NCI-H2081 treated with DMSO at 0.1 percent for 48 hours (cell line): ENCODE measurements at places on chromosomes 2 and 18.

- no peak for DNase-seq
Observed at GRCh38 chr18:77081390-77081778, 51.2 kb downstream of the MBP start.

DNA sequence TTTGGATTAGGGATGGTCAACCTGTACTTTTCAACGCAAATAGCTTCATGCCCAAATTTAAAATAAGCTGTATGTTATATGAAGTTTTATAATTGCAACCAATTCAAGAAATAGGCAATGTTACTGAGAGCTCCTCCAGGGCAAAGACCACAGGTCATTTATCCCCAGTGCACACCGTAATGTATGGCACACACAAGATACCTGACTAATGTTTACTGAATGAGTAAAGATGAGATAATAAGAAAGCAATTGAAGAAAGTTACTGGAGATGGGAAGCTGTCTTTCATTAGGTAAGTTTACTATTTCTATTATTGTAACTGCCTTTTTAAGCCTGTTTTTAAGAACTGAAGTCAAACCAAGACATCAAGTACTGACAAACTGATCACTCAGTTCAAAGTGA is 184.5 kb upstream of the VRK2 start:
- no peak for DNase-seq

- DNase-seq: no peak
Observed at GRCh38 chr2:16584824-16585540, 80.7 kb downstream of the CYRIA start.

- DNase-seq: no peak
Observed at GRCh38 chr18:3653263-3653850, 203.4 kb downstream of the TGIF1 start.

DNA sequence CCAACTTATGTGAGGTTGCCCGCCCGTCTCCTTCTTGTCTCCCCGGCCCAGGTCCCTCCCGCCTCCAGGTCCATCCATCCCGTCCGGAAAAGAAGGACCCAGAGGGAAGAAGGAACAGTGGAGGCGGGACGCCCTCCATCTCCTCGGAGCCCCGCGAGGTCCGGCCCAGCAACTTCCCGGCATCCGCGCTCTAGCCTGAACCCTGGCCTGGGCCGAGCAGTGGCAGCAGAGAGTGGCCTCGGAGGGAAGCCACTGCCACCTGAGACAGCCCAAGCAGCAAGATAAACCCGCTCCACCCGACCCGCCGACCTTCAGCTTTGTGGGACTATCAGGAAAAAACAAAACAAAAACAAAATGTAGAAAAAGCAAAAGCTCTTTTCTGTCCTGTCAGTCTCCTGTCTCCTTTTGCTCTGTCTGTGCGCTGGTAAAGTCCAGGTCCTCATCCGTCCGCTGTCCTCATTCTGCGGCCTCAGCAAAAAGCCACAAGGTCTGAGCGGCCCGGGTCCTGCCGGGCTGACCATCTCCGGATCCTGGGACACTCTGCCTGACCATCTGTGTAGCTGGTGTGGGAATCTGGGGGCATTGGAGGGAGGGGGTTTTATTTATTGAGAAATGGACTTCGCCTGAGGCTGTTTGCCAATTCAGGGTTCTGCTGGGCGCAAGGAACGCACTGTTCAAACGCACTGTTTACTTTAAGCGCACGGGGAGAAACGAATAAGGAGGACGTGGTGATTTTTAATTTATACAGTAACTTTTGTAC is 3.1 kb downstream of the DLX1 start:
- no peak for DNase-seq

DNA sequence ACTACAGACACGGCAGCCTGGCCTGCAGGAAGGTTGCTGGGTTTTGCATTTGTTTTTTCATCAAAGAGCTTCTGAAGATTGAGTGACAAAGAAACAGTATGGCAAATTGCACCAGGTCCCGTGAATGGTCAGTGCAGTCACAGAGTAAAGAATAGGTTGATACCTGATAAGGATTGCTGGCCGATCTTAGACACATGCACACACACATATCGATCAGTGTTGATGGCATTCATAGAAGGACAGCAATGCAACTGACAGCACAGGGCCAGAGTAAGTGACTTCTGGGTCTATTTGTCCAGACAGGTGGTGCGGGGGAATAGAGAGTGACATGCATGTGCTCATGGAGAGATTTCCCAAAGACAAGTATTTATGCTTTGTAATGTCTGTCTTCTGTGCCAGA is 42.8 kb downstream of the NRP2 start:
- DNase-seq: no peak

GRCh38 chr2:236748801-236749200 is 179.2 kb downstream of the ACKR3 start:
- DNase-seq: no peak

- no peak for DNase-seq
Observed at GRCh38 chr2:184205048-184205596, 393.2 kb upstream of the ZNF804A start.

DNA sequence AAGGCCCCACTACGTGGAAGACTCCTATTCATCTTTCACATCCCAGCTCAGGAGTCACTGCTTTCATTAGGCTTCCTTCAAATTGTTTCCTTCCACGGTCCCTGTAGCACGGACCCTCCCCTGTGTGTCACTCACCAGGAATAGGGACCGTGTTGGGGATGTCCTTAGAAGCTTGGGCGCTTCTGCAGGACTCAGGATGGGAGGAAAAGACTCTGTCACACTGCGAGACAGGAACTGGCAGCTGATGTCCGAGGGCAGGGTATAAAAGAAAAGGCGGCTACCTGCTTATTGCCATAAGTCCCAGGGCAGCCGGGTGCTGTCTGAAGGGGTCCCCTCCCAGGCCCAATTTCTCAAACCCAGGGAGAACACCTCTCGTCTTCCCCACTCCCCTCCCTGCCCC is 79.1 kb downstream of the BCL2L11 start:
- no peak for DNase-seq

DNA sequence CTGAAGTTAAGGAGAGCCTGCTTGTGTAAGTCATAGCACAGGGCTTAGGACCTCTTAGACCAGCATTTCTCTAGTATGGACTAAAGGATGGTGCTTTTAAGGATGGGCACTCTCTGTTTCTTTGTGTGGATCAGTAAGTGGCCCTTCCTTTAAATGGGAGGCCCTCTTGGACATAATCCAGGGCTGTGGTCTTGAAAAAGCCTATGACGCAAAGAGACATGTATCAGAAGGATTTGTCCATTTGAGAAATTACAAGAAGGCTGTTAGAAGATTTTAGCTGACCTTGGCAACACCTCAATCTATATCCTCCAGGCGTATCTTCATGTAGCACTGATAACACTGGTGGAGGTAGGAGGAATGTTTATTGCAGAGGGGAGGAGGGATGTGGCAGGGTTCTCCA is 79.2 kb downstream of the PRPF40A start:
- DNase-seq: no peak

DNA sequence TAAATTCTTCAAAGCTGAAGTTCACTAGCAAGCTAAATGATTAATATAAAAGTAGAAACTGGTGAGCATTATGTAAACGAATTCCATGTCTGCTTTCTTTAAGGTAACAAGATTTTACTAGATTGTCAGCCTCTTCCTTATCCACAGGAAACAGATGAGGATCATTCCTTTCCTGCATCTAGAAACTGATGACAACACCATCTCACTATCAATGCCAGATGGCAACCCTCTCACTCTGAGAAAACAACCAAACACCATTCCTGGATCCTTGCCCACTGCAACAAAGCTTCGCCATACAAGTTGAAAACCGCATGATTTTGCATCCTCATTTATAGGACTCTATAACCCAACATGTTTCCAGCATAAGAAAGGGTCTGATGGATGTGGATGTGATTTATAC is 122.9 kb downstream of the ZNF521 start:
- no peak for DNase-seq

- no peak for DNase-seq
Observed at GRCh38 chr2:43023791-43024514, 202.5 kb downstream of the ZFP36L2 start.

- DNase-seq: no peak
Observed at GRCh38 chr2:146468578-146468977, 1376.3 kb upstream of the ACVR2A start.

GRCh38 chr18:54043484-54044251 is 180.8 kb downstream of the MBD2 start:
- no peak for DNase-seq

DNA sequence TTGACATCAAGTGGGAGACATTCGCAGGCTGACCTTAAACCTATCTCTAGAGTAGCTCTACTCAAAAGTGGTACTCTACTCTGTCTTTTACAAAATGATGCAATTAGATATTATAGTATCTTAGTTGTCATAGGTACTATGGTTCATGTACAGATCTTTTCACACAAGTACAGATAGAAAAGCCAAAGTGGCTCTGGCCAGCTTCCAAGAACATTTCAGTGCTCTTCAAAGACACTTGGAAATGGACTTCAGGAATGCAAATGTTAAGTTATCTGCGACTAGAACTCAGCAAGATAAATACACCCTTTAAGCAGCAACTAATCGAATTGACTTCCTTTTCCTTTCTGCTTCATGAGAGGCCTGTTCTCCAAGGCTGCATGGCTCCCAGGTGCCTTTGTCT is 718.7 kb upstream of the FAM98A start:
- DNase-seq: no peak

DNA sequence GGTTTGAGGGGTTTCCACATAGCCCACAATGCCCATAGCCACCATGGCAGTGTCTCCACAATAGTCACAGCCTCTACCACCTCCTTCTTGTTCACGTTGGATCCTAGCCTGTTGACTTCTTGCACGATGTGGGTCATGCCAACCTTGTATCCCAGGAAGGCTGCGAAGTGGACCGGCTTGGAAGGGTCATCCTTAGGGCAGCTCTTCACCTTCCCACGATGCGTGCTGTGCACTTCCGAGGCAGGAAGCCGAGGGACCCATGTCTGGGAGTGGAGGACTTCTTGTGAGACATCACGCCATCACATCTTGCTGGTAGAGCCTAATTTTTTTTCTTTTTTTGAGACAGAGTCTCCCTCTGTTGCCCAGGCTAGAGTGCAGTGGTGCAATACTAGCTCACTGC is 144.6 kb upstream of the ASB18 start:
- no peak for DNase-seq

DNA sequence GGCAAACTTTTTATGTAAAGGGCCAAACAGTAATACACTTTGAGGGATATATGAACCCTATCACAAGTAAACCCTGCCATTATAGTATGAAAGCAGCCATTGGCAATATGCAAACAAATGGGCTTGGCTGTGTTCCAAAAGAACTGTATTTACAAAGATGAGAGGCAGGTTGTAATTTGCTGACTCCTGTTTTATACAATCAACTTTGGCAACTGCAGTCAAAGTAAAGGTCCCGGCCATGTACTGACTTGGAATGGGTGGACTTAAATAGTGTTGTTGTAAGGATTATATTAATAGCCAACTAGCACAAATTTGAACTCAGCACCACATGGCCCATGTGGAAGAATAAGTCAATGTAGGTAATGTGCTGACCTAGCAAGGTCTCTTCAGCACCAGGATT is 223.4 kb downstream of the WDPCP start:
- DNase-seq: peak; percentile 35

DNA sequence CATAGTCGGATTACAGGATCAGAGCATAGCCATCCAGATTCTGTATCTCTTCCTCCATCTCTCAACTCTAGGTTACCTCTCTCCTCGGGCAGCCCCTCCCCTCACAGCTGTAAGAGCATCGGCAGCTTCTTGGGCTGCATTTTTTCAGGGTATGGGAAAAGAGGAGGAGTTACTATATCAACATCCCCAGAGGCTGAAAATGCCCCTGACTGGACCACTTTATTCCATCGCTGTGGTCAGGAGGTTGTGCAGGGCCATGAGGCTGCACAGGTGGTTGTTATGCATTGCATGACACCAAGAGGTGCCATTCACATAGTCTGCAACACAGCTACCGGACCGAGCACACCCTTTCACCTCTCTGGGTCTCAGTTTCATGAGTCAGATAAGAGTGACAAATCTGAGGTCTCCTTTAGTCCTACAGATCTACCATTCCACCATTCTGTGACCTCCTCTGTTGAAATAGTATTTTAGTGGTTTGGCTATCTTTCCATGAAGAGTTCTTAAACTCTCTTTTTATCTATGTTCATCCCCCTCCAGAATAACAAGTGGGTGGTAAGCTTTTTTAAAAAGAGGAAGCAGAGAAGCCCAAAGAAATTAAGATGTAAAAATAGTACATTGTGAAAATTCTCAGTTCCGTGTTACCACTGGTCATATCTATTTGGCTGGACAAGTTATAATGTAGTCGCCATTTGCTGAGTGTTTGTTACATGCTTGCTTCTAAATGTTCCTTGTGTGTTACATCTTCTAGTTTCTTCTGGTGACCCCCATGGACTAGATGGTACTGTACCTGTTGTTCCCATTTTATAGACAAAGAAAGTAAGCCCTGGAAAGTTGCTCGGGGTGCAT is 56.6 kb upstream of the SLC1A4 start:
- DNase-seq: no peak

DNA sequence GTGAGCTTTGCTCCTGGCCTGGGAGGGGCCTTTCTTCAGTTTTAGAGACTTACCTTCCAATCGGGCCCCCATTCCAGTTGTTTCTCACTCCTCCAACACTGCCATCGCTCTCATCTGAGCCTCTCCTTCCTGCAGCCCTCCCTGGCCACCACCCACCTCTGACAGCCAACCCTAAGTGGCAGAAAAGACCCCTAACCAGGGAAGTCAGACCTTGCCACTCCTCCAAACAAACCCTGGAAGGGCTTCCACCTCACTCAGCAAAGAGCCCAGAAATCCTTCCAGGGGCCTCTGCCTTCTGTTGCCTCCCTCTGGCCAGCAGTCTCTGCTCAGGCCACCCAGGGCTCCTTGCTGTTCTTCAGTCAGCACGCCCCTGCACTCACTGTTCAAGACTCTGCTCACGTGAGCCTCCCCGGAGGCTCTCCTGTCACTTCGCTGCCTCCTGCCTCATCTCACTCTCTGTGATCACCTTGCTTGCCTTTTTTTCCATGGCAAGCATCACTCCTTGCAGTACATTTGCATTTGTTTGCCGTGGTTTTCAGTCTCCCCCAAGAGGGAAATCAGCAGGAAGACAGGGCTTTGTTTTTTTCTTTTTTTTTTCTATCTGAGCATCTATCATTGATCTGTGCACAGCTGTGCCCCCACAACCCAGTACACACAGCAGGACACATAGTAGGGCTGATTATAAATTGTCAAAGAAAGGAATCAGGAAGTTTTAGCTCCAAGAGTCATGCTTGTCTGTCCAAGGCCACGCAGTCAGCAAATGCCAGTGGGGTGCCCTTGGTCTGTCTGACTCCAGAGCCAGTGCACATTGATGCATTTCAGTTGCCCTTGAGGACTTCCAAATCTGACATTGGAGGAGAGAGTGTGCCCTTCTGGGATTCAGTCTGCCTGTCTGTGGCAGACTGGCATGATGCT is 83.9 kb downstream of the INHBB start:
- no peak for DNase-seq

DNA sequence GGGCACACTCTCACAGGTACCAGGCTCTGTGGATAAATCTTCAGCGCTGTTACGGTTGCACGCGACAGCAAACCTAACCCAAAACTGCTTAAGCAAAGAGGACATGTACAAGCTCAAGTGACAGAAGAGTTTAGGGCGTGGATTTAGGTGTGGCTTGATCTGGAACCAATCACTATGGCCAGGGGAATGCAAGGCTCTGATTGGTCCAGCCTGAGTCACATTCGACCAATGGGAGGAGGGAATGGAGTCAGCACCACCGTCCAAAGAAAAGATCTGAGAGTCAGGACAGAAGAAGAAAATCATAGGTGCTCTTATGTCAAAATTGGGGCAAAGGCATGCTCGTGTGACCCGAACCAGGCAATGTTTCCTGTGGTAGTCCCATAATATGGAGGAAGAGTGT is 139.0 kb downstream of the TRIM43 start:
- no peak for DNase-seq

- DNase-seq: peak; percentile 61
Observed at GRCh38 chr18:47593744-47594472, 336.6 kb downstream of the SMAD2 start.
